ENCODE measurements at places on chromosomes 7 and 10.

GRCh38 chr7:127907110-127908040, 123.9 kb downstream of the LRRC4 start:
- no peak for DNase-seq

DNA sequence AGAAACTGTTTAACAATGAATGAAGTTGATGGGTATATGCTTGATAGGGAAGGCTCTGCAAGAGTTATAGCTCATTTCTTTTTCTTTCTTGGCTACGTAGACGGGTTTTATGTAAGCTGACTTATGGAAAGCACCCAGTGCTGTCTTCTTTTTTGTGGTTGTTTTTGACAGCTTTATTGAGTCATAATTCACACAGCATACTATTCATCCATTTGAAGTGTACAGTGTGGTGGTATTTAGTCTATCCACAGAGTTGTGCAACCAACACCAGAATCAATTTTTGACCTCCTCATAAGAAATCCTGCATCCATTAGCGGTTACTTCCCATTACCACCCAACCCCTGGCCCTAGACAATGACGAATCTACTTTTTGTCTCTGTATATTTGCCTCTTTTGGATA, 240.6 kb upstream of the KIAA1217 start:
- no peak for DNase-seq

DNA sequence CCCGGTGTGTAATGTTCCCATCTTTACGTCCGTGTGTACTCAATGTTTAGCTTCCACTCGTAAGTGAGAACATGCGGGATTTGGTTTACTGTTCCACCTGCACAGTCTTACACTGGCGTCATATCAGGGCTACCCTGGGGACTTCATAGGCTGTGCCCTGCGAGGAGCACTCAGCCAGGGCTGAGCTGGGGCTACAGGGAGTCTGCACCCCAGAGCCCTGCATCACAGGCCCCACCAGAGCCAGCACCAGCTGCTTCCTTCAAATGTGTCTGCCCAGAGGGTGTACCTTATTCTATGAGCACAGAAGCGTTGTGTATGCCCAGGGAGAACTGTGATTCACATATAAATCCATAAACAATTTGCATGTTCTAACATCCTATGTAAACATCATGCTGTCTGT, 277.1 kb downstream of the TCERG1L start:
- DNase-seq = peak; percentile 39

- no peak for DNase-seq
Measured at GRCh38 chr10:60870416-60870728, 73.6 kb downstream of the RHOBTB1 start.

GRCh38 chr10:86699541-86699940, 31.2 kb downstream of the LDB3 start:
- no peak for DNase-seq

DNA sequence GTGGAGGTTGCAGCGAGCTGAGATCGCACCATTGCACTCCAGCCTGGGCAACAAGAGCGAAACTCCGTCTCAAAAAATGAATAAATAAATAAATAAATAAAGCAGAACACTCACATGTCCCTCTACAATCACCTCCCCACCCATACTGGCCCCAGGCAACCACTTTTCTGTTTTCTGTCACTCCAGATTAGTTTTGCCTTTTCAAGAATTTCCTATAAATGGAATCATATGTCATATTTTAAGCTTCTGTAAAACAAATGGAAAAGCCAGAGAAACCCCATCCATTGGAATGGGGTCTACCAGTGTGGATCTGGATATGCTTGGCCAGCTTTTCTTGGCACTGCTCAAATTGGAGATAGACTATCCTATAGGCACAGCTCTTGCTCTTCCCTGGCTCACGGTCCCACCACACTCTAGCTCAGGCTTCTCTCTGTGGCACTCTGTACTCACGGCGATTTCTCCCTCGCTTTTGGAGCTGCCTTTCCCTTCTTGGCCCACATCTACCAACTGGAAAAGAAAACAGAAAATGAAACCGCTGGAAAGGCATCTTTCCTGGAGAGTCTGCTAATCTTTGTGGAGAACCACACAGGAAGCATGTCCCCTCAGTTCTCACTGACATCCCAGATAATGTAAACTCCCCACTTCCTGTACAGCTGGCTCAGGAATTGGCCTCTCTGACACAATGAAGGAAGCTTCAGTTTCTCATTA, 210.1 kb downstream of the JCAD start:
- peak; percentile 13 for DNase-seq

- DNase-seq = no peak
Measured at GRCh38 chr7:78787854-78788253, 665.6 kb downstream of the MAGI2 start.

GRCh38 chr7:105559926-105560325, 21.4 kb downstream of the EFCAB10 start:
- DNase-seq = no peak

DNA sequence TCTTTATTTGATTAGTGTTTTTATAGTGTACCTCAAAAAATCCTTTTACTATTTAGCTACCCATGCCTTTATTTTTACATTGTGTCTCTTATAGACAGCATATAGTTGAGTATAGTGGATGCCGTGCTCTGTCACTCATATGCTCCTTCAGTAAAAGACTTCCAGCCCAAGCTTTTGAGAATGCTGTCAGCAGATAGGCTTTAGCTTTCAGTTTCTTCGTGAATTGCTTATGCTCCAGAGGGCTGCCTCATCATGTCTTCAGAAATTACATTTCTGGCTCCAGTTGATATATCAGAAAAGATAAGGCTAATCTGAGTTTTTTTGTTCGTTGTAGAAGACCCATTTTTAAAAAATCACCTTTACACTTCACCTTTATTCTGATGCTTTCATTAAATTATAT, 332.0 kb downstream of the NXPH1 start:
- DNase-seq = no peak

GRCh38 chr10:49082766-49083165, 32.6 kb downstream of the VSTM4 start:
- DNase-seq = no peak

DNA sequence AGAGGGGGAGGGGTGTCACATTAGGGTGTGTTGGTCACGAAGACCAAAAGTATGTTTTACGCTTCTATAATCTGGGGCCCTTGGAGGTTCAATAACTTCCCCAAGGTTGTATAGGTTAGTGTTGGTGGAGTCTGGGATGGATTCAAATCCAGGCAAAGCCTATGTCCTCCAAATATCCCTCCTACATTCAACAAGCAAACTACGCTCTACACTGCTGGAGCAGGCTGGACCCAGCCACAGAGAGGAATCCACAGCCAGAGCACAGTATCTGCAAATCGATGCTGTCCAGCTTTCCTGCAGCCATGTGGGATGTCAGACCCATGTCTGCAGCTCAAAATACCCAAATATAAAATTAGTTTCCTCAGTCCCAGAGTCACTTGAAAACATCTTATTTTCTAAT, 198.0 kb downstream of the COBL start:
- DNase-seq = no peak

GRCh38 chr10:130169136-130169859, 33.1 kb downstream of the GLRX3 start:
- DNase-seq = no peak

GRCh38 chr10:42875798-42876341, 93.3 kb downstream of the BMS1 start:
- peak; percentile 59 for DNase-seq

DNA sequence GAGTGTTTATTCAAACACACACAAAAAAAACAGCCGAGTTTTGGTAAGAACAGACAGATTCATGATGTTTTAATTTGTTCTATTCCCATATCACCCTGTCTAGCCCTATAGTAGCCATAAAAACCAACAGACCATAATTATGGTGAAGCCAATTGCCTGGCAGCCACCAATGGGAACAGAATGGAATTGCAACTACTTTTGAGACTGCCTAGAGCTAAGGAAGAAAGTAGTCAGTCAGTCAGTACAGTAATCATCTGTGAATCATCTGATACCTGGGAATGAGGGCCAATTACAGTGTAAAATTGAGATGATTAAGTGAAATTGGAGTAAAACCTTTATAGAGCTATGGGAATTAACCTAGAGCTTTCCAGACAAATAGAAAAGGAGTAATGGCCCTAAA, 952.7 kb upstream of the KCND2 start:
- no peak for DNase-seq

DNA sequence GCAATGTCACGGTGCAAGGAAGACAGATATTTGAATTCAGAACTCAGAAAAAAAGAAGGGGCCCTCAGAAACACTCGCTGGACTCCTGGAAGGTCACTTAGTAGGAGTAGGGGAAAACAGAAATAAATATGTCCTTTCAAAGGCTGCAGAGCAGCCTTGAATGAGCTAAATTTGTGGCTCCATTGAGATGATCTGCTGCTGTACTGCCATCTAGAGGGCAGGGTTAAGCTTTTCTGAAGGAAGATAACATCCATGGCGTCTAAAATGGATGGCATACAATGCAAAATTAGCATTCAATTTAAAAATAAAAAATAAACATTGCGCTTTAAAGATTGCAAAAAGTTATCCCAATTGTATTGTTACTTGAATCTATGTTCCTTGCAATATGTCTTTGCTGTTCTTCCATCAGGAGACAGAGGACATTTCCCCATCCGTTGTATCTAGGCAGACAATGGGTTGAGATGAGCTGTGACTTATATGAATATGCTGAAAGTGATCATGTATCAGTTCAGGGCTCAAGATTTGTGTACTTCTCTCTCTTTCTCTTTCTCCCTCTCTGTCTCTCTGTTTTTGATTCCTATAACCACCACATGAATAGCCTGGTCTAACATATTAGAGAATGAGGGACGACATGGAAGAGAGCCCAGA, 642.2 kb downstream of the SH2D4B start:
- DNase-seq = peak; percentile 12

DNA sequence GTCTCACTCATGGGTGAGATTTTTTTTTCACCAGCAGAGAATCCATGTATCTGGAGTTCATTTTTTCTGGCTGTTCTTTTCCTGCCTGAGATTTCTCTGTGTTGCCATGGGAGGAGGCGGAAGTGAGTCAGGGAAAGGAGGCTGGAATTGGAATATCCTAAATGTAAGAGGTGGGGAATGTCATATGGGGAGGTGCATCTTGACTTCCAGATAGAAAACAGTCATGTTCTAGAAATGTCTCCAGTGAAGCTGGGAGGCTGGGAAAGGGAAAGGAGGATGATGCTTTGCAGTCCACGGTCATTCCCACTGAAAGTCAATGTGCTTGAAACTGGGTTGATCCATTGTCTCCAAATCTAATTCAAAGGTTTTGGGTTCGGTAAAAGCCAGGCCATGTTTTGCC, 39.7 kb upstream of the HPS1 start:
- DNase-seq = no peak

DNA sequence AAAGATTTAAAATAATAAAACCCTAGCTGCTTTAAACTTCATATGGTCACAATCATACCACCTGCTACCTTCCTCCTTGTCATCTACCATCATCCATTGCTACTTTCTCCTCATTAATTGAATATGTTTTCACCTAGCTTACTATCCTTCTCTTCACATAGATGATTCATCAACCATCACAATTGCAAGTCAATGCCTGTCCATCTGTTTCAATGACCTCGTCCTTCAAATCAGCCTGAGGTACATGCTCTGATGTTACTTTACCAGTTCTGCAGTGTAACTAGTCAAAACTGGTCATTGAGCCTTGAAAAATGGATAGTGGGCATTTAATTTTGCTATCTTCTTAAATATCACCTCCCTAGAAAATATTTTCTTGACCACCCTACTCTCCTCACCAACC, 164.7 kb downstream of the SEMA3E start:
- no peak for DNase-seq

DNA sequence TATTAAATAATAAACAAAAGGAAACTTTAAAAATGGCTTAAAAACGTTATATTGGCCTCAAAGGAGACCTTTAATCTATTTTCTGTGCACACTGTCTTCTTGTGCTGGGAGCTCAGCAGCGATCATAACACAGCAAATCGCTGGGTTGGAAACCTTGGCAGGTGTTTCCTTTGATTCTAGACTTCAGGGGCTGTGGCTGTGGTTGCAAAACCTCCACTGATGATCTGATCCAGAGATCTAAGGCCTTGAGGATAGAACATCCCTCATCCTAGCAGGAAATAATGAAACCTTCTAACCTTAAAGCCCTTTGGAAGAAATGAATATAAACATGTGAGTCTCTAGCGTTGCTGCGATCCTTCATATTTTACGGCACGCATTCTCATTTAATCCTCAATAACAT, 29.8 kb downstream of the CDHR3 start:
- DNase-seq = no peak

- peak; percentile 72 for DNase-seq
Measured at GRCh38 chr7:111090846-111091245, at the start of gene LRRN3. LRRN3 (plus strand) TSS chr7:111091127; CDS start chr7:111122773, 31,646 bp downstream.

- no peak for DNase-seq
Measured at GRCh38 chr7:131949659-131950058, 393.2 kb upstream of the PODXL start.

DNA sequence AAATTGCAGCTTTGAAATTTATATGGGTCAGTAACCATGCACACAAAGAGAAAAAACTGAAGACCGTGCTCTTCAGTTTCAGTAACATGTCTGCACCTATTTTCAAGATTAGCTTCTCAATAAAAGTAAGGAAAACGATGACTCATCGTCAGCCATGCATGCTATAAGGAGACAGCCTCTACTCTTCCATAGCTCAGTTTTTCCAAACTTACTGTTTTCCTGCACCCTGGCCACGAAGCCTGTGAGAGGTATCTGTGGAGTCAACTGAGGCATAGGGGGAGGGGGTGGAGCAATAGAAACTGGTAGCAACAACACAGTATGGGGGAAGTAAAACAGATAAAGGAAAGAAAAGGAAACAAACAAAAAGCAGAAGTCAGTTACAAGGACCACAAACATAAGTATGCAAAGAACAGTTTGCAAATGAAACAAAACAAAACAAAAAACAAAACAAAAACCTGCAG, 58.0 kb downstream of the PDSS1 start:
- no peak for DNase-seq

DNA sequence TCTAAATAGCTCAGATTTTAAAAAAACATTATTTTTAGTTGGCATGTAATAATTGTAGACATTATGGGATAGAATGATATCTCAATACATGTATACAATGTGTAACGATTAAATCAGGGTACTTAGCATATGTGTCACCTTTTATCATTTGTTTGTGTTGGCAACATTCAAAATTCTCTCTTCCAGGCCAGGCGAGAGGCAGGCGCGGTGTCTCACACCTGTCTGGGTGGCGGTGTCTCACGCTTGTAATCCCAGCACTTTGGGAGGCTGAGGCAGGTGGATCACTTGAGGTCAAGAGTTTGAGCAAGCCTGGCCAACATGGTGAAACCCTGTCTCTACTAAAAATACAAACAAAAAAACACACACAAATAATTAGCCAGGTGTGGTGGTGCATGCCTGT, 151.7 kb downstream of the RTKN2 start:
- no peak for DNase-seq

DNA sequence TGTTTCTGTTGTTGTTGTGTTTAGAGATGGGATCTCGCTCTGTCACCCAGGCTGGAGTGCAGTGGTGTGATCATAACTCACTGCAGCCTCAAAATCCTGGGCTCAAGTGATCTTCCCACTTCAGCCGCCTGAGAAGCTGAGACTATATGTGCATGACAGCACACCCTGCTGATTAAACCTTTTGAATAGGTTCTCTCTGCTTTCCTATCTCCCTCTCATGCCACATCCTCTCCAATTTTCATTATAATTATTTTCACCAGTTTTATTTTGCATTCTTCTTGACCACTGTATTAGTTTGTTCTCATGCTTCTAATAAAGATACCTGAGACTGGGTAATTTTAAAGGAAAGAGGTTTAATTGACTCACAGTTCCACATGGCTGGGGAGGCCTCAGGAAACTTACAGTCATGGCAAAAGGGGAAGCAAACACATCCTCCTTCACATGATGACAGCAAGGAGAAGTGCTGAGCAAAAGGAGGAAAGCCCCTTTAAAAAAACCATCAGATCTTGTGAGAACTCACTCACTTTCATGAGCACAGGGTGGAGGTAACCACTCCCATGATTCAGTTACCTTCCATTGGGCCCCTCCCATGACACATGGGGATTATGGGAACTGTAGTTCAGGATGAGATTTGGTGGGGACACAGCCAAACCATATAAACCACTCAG, 12.9 kb downstream of the AGK start:
- DNase-seq = no peak

Data from SK-N-SH (cell line).